ENCODE measurements at places on chromosomes 1 and 21. TPM values are rescaled to one million over a fixed set of nuclear protein-coding genes. Genes with fewer than 3 reads are reported as not detected.

DNA sequence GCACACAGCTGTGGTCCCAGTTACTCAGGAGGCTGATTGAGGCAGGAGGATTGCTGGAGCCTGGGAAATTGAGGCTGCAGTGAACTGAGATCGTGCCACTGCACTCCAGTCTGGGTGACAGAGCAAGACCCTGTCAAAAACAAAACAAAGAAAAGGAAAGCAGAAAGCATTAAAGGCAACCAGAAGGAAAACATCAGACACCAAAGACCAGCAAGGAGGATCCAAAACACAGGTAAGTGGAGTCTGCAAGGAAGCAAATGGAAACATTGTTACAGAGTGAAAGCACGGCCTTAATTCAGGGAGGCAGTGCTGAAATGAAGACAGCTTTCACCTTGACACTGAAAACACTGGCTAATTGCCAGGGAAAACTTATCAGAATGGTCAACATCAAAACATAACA lies 40.8 kb downstream of the CFAP74 start:
- no peak for DNase-seq

DNA sequence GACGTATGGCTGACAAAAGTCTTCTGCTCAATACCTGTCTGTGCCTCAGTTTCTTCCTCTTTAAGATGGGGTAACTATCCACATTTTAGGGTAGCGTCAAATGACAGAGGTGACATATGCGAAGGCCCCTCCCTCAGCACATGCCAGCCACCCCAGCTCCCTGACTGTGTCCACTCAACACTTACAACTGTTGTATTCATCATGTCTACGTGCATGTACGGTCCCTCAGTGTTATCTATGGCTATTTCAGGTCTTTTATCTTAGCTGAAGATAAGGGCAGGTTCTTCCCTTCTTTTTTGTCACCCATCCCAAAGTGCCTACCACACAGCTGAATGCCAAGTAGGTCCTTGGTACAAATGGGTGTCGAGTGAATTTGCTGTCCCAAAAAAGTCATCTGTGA lies 8.3 kb upstream of the C1orf198 start:
- DNase-seq = no peak

DNA sequence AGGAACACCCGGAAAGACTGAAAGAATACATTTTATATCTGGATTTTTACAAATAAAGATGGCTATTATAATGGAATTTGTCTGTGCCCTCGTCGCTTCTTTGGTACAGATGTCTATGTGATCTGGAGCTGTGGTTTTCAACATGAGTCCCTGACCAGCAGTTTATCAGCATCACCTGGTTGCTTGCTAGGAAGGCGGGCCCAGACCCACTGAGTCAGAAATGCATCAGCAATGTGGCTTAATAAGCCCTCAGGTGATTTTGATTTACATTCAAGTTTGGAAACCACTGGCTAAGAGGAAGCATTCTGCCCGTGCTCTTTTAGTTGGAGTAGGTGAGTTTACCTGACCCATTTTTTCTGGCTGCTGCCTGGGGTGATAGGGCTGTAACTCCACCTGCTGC lies 31.7 kb downstream of the ATP1A1 start:
- no peak for DNase-seq

DNA sequence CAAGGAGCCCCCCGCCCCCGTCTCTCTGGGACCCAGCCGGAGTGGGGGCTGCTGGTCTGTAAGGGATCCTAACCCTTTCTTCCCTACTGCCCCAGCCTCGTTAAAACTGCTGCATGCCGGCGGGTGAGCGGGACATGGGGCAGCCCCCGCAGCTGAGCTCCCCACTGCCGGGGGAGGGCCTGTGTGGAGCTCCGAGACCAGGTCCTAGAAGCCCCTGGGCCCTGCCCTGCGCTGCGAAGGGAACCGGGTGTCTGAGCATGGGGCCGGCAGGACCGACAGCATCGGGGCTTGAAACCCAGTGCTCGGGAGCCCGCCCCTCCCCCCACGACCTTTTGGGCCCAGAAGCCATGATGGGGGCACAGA lies 9.2 kb upstream of the COL6A1 start:
- DNase-seq = no peak

GRCh38 chr1:227914801-227915563 lies 32.8 kb downstream of the WNT9A start:
- peak; percentile 55 for DNase-seq

DNA sequence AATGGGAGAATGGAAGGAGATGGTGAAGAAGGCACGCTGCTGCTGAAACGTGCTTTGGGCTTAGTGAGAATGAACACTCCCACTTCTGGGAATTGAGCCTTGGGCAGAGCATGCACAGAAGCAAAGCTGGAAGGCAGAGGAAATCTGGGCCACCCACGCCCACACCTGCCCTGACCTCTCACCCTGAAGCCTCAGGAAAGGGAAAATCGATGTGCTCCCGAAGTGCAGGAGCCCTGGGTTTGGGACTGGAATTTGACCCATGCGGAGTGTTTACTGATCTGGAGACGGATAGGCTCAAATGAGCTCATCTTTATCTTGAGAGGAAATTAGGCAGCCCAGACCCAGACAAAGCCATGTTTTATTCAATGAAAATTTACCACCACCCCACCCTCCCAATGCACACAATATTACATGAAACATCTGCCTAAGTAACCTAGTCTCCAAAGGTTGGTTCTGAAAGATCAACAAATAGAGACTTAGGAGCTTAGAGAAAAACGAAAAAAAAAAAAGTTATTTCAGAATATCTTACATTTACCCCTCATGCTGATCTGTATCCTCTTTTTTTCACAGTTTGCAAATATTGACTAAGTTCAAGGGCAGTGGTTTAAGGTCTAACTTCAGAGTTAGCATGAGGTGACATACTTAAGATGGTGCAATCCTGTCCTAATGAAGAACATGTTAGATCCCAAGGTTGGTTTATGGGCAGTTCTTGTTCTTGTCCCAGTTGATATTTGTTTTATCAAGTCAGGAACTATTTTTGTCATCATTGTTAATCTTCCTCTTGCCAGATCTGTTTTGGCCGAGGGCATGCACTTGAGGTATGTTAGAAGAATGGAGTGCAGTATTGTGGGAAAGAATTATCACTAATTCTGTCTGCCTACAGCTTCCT lies 63.0 kb downstream of the PROX1 start:
- no peak for DNase-seq

ZBTB18 gene
- 31.0 TPM for total RNA-seq

HTR6 gene
- not detected for total RNA-seq

- no peak for DNase-seq
Observed at GRCh38 chr21:29715089-29715488, 224.7 kb downstream of the GRIK1 start.

- no peak for DNase-seq
Observed at GRCh38 chr1:11880181-11880575, 21.4 kb upstream of the NPPB start.

DNA sequence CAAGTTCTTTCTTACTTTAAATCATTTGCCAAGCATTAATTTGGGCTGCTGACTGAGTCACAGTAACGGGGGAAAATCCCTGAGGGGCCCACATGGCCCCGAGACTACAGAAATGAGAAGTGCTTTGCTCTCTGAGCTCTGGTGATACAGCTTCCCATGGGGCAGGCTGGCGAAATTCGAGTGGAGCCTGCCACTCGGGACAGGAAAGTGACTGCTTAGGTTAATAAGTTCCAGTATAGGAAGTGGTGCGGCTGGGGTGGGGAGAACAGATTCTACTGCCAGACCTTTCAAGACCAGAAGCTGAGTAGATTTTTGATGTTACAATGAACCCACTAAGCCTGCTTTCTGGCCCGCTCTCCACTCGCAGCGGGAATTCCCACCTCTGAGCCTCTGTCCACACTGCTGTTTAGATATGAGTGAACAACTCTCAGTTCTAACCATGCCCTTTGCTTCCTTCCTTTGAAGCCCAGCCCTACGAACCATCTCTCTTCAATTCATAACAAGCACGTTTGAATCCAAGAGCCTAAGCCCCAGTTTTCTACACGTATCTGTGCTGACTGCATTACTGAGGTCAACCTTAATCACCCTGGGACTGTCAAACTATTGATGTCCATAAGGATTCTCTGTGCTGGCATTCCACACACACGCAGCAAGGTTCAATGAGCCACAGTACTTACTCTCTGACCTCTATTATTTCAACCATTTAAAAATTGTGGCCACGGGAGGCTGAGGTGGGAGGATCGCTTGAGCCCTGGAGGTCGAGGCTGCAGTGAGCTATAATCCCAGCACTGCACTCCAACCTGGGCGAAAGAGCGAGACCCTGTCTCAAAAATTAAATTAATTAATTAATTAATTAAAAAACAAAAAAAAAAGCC lies 9.6 kb downstream of the ZBTB17 start:
- no peak for DNase-seq

GRCh38 chr1:8848663-8849386 lies 29.7 kb downstream of the ENO1 start:
- peak; percentile 95 for DNase-seq

- peak; percentile 81 for DNase-seq
Observed at GRCh38 chr1:155131285-155131684, 3.6 kb downstream of the EFNA1 start.

CSF3R gene
- total RNA-seq = 5.8 TPM

DNA sequence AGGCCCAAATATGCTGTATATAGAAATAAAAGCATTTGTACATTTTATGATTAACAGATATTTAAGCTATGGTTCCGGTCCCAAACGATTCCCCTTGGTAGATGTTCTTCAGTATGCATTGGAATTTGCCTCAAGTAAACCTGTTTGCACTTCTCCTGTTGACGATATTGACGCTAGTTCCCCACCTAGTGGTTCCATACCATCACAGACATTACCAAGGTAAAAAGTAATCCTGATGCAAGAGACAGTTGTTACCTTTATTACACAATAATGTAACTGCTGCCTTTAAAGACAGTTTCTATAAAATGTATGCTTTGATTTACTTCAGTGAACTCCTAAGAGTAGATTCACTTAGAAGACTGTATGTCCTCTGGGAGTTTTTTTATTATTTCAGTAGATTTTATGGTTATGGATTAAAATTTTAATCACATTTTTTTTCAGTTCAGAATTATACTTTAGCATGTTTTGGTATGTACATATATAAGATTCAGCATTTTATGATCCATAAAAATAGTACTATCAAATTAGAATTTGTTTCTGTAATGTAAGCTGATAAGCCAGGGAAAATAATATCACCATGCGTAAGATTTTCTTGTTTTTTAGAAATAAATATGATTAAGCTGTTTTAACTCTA lies 96.5 kb downstream of the USP25 start:
- no peak for DNase-seq

DHDDS gene
- total RNA-seq = 25.7 TPM

DNA sequence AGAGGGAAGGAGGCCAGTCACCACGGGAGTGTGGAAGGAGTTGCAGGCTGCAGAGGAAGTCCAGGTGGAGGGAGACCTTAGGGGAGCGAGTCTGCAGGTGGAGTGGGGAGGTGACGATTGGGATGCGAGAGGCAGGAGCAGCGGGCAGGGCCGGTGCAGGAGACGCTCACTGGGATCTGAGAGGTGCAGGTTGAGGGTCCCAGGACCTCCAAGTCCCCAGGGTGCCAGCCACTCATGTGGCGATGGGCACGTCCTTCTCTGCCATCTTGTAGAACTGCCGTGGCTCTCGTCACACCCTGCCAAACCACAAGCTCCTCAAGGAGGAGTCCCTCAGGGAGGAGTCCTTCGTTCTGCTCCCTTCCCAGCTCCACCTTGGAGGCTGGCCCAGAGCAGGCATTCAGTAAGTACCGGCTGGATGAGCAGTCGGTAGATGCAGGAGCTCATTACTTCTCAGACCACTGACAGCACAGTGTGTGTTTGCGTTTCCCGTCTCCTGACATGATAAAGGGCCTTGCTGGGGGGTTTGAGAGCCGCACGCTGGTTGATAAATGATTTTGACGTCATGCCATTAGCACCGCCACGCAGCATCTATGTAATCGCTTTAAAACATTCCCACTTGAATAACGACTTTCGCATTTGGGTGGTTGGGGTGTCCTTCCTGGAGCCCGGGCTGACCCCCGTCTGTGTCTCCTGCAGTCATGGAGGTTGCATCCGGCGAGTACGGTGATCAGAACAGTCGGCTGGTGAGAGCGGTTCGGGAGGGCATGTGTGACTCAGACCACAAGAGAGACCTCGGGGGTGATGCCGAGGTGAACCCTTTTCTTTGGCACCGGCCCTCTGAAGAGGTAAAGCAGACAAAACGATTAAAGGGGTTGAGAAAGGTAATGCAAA lies 27.8 kb downstream of the TFF3 start:
- DNase-seq = no peak

DNA sequence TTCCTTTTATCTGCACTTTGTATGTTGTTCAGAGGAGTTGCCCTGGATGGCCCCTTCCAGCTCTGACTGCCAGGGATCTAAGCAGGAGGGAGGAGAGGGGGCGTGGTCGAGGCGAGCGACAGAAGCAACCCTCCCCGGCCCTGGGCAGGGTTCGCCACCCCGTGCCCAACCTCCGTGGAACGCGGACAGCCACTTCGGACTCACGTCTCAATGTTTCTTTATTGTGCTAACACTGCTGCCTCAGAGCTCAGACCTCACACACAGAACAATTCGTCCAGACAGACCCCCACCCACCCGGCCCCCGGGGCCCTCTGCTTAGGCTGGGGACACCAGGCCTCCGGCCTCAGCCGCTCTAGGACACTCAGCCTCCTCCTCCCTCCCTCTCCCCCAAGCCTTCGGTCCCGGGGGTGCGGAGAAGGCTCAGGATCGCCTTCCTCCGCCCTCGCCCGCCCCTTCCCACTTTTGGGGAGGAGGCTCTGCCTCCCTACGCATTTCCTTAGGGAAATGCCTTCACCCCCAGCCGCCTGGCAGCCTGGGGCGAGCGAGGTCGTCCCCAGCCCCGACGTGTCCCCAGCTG lies 8.3 kb downstream of the VSIG8 start:
- DNase-seq = peak; percentile 91

DNA sequence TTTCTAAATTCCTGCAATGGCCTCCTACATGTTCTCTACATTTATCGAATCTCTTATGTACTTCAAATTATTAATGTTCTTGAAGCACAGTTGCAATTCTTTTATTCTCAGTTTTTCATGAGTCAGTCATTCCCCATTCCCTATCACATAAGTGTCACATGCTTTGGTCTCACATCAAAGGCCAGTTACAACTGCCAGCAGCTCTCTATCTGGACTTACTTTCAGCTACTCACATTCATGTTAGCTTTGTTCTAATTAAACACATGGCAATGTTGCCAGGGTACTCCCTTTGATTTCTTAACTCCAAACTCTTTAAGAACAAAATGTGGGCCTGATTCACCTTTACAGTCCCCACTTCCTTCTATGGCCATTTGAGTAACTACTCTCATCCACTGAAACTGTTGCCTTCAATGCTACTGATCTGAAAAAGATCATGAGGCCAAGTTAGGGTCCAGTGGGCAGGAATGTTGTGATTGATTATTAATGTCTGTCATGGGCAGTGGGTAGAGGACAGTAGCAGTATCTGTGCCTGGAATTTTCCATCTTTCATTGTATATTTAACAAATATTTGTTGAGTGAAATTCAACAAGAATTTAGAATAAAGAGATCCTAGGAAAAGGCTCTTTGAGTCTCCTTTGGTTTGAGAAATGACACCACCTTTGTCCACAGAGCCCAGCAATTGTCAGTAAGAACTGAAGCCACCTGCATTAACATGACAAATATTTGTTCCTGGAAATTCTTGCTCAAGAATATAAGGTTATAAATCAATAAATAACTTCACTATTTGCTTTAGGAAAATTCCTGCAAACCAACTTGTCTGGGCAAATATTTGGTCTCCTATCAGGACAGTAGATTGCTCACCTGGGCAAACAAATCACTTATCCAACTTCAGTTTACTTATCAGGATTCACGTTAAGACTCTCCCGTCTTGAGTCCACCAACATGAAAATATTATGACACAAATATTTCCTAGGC lies 153.6 kb upstream of the SAMSN1 start:
- no peak for DNase-seq

CCDC17 gene
- 1.2 TPM for total RNA-seq

SAMD11 gene
- total RNA-seq = 1.7 TPM

- DNase-seq = no peak
Observed at GRCh38 chr1:99250728-99251127, 13.6 kb upstream of the PLPPR4 start.

Measured in Right ventricle myocardium inferior (tissue), 1 donor.